ENCODE measurements at places on chromosomes 6 and 20.

GRCh38 chr6:97586344-97586743 is 303.3 kb upstream of the MMS22L start:
- no peak for DNase-seq

DNA sequence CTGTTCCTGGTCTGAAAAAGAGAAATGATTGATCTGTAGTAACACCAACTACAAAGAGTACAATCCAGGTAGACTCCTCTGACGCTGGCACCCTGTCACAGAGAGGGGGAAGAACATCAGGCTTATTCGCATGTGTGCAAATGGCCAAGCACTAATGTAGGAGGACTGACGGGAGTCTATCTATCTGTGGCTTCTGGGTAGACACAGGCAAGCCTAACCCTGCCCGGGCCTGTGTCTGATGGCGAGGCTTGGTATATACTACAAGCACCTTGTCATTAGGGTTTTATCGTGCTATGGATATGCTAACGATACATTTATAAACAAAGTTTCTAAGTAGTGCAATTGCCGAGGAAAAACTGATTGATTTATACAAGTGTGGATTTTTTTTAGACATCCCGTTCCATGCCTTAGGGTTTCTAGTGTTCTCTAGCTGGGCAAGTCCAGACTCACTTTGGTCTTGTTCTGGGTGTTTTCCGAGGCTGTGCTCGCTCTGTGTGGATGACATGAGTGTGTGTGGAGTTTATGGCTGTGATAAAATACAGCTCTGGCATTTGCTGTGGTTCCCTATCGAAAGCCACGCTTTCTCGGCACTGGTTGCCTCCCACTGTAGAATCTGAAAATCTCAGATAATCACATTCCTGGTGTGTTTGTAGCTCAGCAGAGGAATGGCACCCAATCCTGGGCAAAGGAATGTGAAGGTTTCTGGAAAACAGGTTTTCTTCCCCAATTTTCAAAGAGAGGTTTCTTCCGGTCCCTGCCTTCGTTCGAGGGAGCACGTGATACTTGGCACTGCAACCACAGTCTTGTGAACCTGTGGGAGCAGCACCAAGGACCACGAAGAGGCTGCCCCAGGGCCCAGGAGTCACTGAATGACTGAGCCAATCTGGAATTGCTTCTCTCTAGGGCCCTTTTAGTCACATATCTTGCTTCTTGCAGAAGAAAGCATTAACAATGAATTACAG is 67.5 kb upstream of the EDN1 start:
- DNase-seq, result no peak

DNA sequence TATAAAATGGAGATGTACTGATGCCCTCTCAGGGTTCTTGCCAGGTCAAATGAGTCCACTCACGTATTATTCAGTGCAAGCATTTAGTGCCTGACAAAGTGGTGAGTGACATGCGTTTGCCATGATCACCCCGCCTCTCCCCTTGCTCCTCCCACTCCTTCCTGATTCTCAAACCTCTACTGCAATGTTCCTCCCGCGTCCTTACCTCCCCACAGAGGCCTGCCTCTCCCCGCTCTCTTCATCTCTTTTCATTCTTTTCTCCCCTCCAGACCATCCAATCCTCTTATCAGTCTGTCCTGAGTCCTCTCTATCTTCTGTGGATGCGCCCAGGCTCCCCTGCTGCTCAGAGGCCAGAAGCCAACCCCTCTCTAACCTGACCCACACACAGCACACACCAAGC is 40.7 kb downstream of the KCNK5 start:
- DNase-seq, result no peak

- DNase-seq, result no peak
Measured at GRCh38 chr6:17768388-17768787, 61.7 kb upstream of the NUP153 start.

DNA sequence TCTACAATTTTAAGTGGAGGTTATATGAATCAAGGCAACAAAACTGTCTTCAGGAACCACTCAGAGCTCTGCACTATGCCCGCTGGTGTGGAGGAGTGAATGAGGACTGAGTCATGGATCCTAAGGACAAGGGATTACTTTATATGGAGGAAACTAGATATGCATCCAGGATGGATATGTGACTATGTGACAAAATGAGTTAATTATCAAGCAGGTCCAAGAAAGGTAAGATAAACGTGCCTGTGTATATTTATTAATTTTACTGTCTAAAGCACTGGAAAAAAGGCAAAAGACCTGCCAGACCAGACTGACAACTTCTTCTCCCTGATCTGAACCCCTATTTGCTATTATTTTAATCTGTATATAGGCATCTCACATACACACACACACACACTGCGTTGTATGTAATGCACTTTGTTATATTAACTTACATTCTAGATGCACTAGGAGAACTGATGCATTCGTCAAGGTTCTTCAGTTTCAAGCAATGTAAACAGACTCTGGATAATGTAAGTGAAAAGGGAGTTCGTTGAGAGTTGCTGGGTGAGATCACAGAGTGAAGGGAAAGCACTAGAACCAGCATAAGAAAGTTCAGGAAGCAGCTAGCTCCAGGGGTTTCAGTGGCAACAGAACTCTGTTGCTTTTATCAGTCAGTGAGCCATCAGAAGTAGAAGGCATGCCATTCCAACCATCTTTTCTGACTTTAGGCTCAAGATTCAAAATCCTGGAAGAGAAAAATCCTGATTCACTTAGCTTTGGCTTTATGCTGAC is 26.4 kb upstream of the ADGRG6 start:
- no peak for DNase-seq

- no peak for DNase-seq
Measured at GRCh38 chr6:82607998-82608725, 244.5 kb downstream of the TPBG start.

DNA sequence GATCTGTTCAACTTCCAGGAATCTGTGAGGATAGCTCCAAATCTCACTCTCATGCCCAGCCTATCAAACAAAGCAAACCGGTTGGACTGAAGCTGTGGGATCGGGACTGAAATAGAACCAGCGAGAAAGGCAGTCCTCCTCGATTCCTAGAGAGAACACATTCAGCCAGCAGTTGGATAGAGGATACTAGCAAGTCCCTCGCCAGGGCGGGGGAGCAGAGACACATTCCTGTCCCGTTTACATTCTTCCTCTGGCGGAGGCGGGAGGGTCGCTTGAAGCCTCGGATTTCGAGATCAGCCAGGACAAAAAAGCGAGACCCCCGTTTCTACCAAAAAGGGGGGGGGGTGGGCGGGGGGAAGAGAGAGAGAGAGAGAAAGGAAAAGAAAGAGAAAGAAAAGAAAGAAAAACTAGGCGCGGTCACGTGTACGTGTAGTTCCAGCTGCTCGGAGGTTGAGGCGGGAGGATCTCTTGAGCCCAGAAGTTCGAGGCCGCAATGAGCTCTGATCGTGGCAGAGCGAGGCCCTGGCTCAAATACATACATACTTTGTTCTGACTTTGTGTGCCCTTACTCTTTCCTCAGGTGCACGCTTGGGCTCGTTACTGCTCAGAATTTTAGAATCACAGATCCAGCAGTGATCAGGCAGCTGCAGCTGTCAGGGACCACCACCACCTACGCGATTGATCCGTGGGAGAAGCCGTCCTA is 19.5 kb downstream of the ZNF311 start:
- DNase-seq, result no peak

DNA sequence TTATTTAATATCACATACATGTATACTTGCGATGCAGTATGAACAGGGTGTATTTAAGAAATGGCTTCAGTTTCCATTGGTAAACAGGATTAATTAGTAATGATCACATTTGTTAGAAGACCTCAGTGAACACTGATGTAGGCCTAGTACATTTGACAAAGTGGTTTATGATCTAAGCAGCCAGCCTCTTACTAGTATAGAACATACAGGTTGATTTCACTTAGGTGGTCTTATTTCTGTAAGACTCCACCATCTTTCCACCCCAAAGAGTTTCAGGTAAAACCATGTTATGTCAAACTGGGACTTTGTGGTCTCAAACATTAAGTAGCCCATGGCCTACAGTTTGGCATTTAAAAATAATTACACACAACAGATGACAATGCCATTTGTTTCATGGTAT is 20.2 kb upstream of the MRPS10 start:
- no peak for DNase-seq

- no peak for DNase-seq
Measured at GRCh38 chr6:168703990-168704389, 263.0 kb downstream of the SMOC2 start.

GRCh38 chr20:38355161-38356012 is 9.1 kb downstream of the LBP start:
- no peak for DNase-seq

DNA sequence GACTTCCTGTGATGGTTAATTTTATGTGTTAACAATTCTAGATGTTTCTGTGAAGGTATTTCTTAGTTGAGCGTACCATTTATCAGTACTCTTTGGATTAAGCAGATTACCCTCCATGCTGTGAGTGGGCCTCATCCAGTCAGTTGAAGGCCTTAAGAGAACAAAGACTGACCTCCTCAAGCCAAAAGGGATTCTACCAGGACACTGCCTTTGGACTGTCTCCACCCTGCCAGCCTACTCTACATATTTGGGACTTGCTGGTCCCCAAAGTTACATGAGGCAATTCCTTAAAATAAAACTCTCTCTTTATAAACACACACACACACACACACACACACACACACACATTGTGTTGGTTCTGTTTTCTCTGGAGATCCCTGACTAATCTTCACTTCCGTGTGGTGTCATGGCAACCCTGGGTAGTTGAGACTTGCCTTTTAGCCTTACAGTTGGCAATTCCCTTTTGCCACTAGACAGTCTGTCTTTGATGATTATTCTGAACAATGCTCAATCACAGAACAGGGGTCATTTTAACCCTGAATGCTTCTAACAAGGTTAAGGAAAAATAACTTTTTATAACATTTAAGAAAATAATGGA is 32.2 kb downstream of the MRAP2 start:
- no peak for DNase-seq

DNA sequence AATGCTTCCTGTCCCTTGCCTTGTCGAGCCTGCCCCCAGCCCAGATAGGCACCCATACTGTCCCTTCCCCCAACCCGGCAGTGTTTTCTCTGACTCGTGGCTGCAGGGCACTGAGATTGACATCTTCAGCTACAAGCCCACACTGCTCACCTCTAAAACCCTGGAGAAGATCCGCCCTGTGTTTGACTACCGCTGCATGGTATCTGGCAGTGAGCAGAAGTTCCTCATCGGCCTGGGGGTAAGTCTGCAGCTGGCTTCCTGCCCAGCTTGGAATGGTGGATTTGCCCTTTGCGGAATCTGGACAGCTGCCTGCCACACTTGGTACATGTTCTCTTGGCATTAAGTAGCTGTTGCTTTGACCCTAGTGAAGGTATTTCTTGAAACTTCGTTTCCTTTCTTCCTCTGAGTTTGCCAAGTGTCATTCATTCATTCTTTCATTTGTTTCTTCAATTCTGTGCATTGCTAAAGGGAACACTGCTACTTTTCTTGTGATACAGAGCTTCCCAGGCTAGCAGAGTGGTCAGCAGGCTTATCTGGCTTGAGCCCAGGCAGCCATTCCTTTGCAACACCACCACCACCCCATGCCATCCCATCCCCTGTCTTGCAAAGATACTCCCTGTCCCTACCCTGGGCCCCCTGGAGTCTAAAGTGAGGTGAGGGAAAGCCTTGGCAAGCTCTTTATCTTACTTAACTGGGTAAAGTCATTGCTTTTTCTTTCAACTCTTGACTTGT is 26.2 kb downstream of the CCDC167 start:
- no peak for DNase-seq

GRCh38 chr6:151847064-151847463 is 39.6 kb downstream of the ESR1 start:
- no peak for DNase-seq

DNA sequence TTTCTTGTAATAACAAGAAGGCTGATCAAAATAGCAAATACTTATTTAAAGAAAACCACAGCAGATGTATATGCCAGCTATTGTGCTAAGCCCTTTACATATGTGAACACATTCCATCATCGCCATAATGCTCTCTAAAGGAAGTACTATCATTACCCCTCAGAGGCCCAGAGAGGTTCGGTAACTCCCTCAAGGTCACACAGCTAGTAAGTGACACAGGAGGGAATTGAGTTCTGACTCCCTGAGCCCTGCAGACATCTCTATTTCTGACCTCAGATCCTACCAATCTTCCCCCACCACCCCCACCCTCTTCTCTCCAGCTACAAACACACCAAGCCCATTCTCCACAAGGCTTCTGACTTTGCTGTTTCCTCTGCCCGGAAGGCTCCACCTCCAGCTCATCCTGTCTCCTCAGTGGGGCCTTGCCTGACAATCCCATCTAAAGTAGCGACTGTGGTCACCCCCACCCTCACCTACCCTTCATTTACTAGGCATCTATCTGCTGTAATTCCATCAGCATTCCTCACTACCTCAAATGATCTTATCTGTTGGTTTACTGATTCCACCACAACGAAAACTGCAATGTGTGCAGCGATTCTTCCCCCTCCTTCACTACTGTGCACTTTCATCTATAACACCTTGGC is 234.5 kb downstream of the LRFN2 start:
- no peak for DNase-seq

- DNase-seq, result no peak
Measured at GRCh38 chr6:1242446-1242845, 69.5 kb upstream of the FOXQ1 start.

- no peak for DNase-seq
Measured at GRCh38 chr6:138815797-138816528, 20.1 kb downstream of the ECT2L start.

GRCh38 chr20:41560970-41561369 is 57.2 kb downstream of the CHD6 start:
- DNase-seq, result no peak

DNA sequence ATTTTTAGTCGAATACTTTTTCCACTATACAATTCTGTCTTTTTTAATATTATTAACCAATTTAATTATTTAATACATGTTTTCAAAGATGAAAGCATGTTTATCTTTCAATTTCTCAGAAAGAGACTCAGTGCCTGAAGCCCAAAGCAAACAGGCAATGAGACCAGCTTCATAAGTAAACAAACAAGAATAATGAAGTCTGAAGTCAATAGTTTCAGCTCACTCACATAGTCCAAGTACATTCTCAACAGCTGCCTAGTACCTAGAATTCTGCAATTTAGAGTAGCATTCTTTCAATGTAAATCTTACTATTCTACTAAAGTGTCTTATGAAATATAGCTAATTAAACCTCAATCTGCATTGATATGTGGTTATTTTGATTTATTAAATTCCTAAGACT is 626.5 kb upstream of the NRSN1 start:
- no peak for DNase-seq

- DNase-seq, result no peak
Measured at GRCh38 chr20:43938932-43939761, 24.5 kb downstream of the TOX2 start.

- no peak for DNase-seq
Measured at GRCh38 chr6:37940074-37940847, 120.7 kb downstream of the ZFAND3 start.
